ENCODE measurements at places on chromosomes 5 and 9. TPM values are rescaled to one million over a fixed set of nuclear protein-coding genes. Genes with fewer than 3 reads are reported as not detected.

The IGIP gene
- 0.99 TPM for total RNA-seq

The PHF24 gene
- total RNA-seq = 0.07 TPM

The IRX1 gene
- not detected for total RNA-seq

The ANGPTL2 gene
- not detected for total RNA-seq

The PCDHGA2 gene
- 0.66 TPM for total RNA-seq

The TMEFF1 gene
- 1.5 TPM for total RNA-seq

The GNAQ gene
- total RNA-seq = 19.7 TPM

The IGFBPL1 gene
- 2.9 TPM for total RNA-seq

The KCNMB1 gene
- total RNA-seq = not detected

The MAP3K1 gene
- 2.3 TPM for total RNA-seq
